Epithelial cell of prostate (primary cell): ENCODE measurements at places on chromosomes 7 and 10.

- DNase-seq = no peak
These were observed 74.3 kb upstream of the DKK1 start for GRCh38 chr10:52239771-52240170.

- DNase-seq = no peak
These were observed 14.3 kb upstream of the ZNF467 start for GRCh38 chr7:149787428-149788299.

- no peak for DNase-seq
These were observed 74.4 kb upstream of the PAX2 start for GRCh38 chr10:100670828-100671479.

DNA sequence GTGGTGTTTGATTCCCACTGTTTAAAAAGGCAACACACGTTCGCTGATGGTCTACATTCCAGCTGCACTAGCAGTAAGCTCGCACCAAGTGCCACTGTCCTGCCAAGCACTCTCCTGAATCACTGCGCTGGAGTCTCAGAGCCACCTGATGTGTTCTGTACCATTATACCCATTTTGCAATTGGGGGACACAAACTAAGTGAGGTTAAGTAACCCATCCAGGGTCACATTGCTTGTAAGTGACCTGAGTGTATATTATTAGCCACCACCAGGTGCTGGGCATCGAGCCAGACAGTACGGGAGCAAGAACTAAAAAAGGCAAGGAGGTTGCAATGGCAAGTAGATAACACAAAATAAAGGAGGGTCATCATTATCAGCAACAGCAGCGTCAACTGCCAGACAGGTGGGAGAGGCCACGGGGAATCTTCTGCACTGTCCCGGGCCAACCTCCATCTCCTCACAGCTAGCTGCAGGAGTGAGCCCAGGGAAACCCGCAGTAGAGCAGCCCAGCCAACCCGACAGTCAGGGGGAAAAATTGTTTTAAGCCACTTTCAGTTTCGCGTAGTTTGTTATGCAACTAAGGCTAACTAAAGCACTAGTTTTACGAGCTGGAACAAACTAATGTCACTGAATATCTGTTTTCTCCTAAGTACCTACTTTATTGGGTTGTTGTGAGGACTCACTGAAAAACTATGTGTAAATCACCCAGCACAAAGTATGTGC is 712 bp upstream of the CPVL start:
- DNase-seq = no peak

GRCh38 chr7:47142169-47142866 is 439.6 kb downstream of the TNS3 start:
- no peak for DNase-seq

- no peak for DNase-seq
These were observed 18.2 kb downstream of the ANLN start for GRCh38 chr7:36407636-36408550.

DNA sequence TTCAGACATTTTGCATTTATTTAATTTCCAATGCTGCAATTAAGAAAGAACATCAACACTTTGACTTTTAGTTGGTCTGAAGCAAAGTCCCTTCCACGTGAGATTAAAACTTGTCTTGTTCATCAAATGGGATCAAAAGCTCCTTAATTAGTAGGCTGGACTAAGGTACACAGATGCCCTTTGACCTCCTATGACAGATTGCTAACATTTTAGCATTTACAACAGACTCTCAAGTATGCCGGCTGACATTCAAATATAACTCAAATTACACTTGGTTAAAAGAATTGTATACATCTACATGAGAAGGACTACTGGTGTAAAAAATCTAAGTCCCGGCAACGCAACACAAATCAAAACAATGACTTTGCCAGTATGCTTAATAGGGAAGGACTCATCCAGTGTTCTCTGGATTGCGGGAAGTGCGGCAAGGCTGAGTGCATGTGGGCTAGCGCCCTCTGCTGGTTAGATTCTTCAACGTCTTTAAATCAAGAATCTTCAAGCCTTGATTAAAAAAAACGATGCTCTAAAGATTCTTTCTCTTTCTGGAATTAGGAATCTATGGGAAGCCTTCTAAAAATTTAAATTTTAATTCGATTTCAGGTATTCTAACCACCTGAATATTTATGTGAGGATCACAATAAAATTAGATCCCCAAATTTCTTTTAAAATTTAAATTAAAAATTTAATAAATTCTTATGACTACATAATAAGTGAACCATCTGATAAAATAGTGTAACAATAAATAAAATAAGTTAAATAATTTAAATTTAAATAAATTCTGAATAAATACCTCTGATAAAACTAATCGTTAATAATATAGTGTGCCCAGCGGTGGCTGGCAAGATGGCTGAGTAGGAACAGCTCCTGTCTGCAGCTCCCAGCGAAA is 444.7 kb downstream of the DGKB start:
- peak; percentile 24 for DNase-seq

- DNase-seq = no peak
These were observed 139.6 kb downstream of the ZMYND11 start for GRCh38 chr10:274866-275265.

GRCh38 chr7:41762641-41763040 is 59.8 kb upstream of the INHBA start:
- DNase-seq = no peak

DNA sequence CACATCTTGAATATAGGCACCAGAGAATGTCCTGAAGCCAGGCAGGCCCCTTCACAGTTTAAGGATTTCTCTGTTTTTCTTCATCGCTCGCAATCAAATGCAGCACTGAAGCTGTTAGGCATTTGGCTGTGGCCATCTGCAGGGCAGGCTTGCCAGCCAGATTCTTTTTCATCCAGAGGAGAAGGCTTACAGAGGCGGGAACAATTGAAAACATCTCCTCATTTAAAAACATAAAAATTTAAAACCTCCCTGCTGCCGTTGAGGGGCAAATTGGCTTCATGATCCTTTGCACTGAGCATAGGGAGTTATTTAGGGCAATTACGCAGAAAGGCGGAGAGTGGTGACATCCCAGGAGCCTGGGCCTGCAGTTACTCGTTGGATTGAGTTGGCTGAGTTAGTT is 500.0 kb downstream of the TYW1 start:
- DNase-seq = no peak

- DNase-seq = no peak
These were observed 56.5 kb upstream of the CREB5 start for GRCh38 chr7:28355635-28356319.

- DNase-seq = no peak
These were observed 514 bp downstream of the RNF216 start for GRCh38 chr7:5780801-5781496.

DNA sequence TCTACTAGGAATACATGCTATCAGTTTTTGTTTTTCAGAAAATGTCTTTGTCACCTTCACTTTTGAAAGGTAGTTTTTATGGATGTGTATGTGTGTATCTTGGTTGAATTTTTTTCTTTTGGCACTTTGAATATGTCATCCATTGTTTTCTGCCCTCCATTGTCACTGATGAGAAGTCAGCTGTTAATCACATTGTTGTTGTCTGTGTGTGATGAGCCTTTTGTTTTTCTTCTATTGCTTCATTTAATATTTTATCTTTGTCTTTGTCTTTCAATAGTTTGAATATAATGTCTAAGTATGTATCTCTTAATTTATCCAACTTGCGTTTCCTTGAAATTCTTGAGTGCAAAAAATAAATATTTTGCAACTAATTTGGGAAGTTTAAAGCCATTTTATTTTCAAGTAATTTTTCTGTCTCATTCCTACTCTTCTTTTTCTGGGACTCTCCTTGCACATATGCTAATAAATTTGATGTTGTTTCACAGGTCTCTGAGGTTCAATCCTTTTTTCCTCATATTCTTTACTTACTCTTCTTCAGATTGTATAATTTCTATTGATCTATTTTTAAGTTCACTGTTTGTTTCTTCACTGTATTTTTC is 546.9 kb upstream of the GHITM start:
- no peak for DNase-seq

- no peak for DNase-seq
These were observed 844.3 kb downstream of the CNTNAP2 start for GRCh38 chr7:146960773-146961391.

DNA sequence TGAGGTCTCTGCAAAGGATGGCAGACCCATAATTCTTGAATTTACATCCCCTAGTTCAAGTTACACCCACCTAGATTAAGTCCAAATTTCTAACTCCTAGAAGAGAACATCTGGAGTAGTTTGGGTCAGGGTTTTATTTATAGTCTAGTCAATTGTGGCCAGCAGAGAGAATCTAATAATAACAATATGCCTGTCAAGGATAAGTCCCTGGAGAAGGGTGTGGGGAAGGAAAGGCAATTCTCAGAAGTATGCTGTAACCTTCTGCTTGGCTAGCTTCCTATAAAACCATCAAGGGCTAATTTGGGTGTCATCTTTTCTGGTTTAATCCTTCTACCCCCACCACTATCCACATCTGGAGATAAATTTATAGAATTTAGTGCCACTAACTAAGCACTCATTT is 52.8 kb upstream of the SEMA3E start:
- DNase-seq = no peak

GRCh38 chr7:112484671-112485167 is 3.9 kb downstream of the LSMEM1 start:
- peak; percentile 14 for DNase-seq

DNA sequence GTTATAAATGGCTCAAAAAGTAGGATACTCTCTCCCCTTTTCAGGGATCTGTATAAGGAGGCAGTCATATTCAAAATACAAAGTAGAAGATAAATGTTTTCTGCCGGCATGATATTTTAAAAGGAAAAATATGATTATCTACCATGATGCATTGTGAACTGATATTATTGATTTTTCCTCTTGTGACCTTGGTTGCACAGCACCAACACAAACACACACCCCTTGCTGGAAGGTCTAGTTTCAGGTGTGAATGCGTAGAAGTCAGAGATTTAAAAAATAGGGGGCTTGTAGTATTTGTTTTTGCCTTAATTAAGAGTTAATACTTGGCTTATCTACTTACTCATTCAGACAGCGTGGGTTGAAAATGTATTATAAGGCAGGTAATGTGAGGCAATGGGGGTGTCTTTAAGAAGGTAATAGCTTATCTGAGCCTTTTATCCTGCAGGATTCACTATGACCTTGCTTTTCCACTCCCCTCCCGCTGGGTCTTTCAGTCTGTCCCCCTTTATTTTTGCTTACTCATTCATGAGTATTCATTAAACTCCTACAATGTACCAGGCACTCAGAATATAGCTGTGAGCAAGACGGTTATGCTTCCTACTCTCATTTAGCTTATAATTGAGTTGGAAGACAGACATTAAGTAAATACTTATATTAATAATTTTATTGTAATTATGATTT is 390.6 kb downstream of the SDK1 start:
- no peak for DNase-seq

GRCh38 chr7:35446091-35446490 is 192.2 kb upstream of the TBX20 start:
- no peak for DNase-seq

DNA sequence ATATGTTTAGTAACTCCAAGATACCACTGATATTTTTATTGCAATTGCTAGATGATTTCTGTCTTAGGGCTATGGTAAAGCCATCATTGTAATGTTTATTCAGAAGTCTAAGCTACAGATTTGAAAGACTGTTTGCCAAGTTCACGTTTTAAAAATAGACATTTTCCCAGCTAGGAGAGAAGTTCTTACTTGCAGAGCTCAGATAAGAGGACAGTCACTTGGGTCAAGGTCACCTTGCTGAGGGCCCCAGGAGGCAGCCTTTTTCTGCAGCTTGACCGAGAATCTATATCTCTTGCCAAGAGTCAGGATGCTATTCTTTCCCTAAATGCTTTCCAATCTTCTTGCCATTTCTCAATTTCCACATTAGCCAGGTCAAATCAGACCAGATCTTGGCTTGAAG is 1011.2 kb downstream of the KCNMA1 start:
- DNase-seq = no peak

- DNase-seq = no peak
These were observed 40.4 kb upstream of the ABCB5 start for GRCh38 chr7:20574784-20575720.

GRCh38 chr7:46444256-46444655 is 523.2 kb upstream of the IGFBP3 start:
- DNase-seq = no peak

- DNase-seq = no peak
These were observed 277.4 kb upstream of the KLF14 start for GRCh38 chr7:131011432-131011742.

GRCh38 chr10:114902151-114902550 is 35.8 kb upstream of the TRUB1 start:
- no peak for DNase-seq

DNA sequence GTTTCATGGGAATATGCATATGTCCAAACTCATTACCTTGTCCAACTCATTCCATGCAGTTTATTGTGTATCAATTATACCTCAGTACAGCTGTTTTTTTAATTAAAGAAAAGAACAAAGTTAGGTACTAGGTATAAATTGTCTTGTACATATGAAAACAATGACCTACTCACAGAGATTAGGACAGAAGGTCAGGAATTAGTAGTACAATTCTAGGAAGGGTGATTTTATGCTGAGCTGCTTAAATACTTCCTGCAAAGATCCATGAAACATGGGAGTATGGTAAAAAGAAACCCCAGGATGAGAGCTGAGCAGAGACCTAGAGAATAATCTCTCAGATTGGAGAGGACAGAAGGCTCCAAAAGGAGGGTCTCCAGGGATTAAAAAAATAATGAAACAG is 13.8 kb upstream of the KDM7A start:
- DNase-seq = no peak

GRCh38 chr7:74235518-74236268 is 18.5 kb downstream of the RFC2 start:
- no peak for DNase-seq

- DNase-seq = no peak
These were observed 322.9 kb upstream of the NRP1 start for GRCh38 chr10:33657154-33657908.

DNA sequence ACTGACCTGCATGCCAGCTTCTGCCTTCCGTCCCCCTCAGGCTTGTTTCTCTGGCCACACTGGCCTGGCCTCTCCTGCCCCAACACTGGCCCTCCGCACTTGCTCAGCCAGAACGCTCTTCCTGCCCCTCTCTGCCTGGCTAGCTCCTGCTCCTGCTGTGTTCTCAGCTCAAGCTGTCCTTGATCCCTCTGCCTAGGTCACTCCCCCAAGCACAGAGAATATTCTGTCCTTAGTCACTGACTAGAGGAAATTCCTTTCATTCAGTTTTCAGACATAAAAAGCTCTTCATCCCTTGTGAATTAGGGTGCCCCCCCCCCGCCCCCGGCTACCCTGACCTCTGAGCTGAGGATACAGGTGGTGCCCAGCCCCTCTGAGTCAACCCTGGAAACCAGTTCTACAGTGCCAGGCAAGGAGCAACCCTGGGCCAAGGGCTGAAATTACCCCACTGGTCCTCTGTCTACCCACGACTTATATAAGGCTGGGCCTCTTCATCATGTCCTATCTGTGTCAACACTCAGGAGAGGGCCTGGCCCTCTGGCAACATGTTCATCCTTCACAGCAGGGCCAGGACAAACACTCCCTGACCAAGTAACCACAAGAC is 6.6 kb upstream of the SGPL1 start:
- DNase-seq = no peak
